ENCODE measurements at places on chromosomes 5 and 9. TPM values are rescaled to one million over a fixed set of nuclear protein-coding genes. Genes with fewer than 3 reads are reported as not detected.

Gene WDR38
- total RNA-seq = not detected

Gene IL13
- not detected for total RNA-seq

Gene PCDH12
- total RNA-seq = 0.04 TPM

Gene SHOC1
- not detected for total RNA-seq

Gene TEX48
- not detected for total RNA-seq

Gene ITGA1
- total RNA-seq = 7.7 TPM

Gene PRDM9
- not detected for total RNA-seq

Gene ADAMTS12
- 0.16 TPM for total RNA-seq
